ENCODE measurements at places on chromosomes 6 and 20.

DNA sequence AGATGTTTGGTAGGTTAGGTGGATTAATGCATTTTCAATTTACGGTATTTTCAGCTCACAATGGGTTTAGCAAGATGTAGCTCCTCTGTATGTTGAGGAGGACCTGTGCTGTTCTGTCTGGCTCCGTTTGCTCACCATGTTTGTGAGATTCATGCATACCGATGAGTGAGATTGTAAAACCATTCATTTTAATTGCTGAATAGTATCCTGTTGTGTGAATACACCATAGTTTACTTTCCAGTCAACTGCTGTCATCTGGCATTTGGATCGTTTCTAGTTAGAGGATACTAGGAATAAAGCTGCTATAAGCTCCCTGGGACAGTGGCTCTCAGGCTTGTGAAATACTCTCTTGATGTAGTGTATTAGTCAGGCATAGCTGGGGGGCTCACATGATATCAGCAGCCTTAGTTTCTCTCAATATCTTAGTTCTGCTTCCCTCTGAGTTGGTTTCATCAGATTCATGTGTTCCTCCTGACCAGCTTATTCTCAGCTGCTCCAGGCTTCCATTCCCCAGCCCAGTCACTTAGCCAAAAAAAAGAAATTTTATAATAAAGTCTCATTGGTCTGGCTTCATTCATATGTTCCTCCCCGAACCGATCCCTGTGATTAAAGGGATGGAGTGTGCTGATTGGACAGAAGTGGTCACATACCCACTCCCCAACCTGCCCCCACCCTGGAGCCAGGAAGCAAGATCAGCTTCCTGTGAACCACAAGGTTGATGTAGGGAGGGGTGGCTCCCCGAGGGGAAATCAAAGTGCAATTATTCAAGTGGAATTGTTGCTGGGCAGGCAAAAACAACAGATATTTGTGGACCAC is 10.9 kb upstream of the B4GALT5 start:
- no peaks in the 10 kb centered on the region for H3K36me3 ChIP-seq
- no peak overlapping the region for H3K27ac ChIP-seq
- no peak for DNase-seq
- H3K4me3 ChIP-seq = no peak overlapping the region

GRCh38 chr6:124530926-124531325 is 431.3 kb upstream of the RNF217 start:
- no peaks in the 10 kb centered on the region for H3K27me3 ChIP-seq
- no peaks in the 10 kb centered on the region for H3K4me1 ChIP-seq
- no peak for DNase-seq
- H3K27ac ChIP-seq = no peak overlapping the region
- no peak overlapping the region for H3K4me3 ChIP-seq
- H3K36me3 ChIP-seq = no peaks in the 10 kb centered on the region

DNA sequence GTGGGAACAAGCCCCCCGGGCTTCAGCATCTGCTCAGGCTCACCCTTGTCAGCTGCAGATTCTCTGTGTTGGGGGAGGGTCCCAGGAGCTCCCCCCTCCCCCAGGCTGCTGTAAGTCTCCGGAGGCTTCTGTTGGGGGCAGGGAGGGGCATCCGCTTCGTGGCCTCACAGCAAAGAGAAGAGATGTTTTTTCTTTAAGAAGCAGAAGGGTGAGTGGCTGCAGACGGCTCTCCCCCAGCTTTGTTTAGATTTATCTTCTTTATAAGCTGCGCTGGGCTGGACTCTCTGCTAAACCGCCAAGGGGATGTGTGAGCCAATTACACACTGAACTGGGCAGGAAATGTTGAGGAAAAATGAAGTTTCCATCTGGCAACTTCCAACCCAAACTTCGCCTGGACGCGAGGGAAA is 48.7 kb upstream of the GATA5 start:
- no peaks in the 10 kb centered on the region for H3K36me3 ChIP-seq
- peaks cover 16% of the 10 kb centered on the region for H3K27me3 ChIP-seq
- no peak for DNase-seq

- H3K4me3 ChIP-seq = peak overlapping the region; percentile 88
- peaks cover 27% of the 10 kb centered on the region for H3K4me1 ChIP-seq
- no peaks in the 10 kb centered on the region for H3K36me3 ChIP-seq
Observed at GRCh38 chr20:62602550-62602949, 39.8 kb upstream of the SLCO4A1 start.

GRCh38 chr6:139777202-139777970 is 402.9 kb upstream of the CITED2 start:
- H3K4me1 ChIP-seq = no peaks in the 10 kb centered on the region
- no peak overlapping the region for H3K4me3 ChIP-seq
- H3K27me3 ChIP-seq = peaks cover 5% of the 10 kb centered on the region
- H3K27ac ChIP-seq = no peak overlapping the region
- DNase-seq = no peak

GRCh38 chr6:246352-246751 is 45.9 kb upstream of the DUSP22 start:
- no peak for DNase-seq
- no peak overlapping the region for H3K27ac ChIP-seq
- no peaks in the 10 kb centered on the region for H3K27me3 ChIP-seq
- H3K4me1 ChIP-seq = peaks cover 19% of the 10 kb centered on the region

Measured in activated T-cell treated with anti-CD3 and anti-CD28 coated beads, Interleukin-2, amount 50 U/mL, for 72 hours (primary cell).